ENCODE measurements at places on chromosomes 13 and 19.

- no peak for DNase-seq
Measured at GRCh38 chr13:27355894-27356293, 68.5 kb upstream of the GTF3A start.

- DNase-seq: no peak
Measured at GRCh38 chr13:77860507-77860981, 58.1 kb downstream of the EDNRB start.

- no peak for DNase-seq
Measured at GRCh38 chr13:62320129-62321108, 904.8 kb upstream of the PCDH20 start.

DNA sequence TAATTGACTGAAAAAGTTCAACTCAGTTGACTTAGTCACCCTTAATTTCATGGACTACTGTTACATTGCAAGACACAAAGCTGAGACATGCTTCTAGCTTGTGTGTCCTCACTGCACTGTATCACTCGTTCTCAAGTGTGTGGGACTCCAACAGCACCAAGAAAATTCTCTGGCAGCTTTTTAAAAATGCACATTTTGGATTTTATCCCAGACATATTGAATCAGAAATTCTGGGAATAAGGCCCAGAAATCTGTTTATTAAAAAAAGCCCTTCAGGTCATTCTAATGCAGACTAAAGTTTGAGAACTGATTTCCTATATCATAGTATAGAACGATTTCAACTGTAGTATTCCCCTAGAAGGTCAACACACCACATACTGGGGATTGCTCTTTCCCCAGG lies 1485.3 kb downstream of the PCDH9 start:
- DNase-seq: no peak

GRCh38 chr13:26529441-26529840 lies 28.0 kb upstream of the WASF3 start:
- peak; percentile 30 for DNase-seq

DNA sequence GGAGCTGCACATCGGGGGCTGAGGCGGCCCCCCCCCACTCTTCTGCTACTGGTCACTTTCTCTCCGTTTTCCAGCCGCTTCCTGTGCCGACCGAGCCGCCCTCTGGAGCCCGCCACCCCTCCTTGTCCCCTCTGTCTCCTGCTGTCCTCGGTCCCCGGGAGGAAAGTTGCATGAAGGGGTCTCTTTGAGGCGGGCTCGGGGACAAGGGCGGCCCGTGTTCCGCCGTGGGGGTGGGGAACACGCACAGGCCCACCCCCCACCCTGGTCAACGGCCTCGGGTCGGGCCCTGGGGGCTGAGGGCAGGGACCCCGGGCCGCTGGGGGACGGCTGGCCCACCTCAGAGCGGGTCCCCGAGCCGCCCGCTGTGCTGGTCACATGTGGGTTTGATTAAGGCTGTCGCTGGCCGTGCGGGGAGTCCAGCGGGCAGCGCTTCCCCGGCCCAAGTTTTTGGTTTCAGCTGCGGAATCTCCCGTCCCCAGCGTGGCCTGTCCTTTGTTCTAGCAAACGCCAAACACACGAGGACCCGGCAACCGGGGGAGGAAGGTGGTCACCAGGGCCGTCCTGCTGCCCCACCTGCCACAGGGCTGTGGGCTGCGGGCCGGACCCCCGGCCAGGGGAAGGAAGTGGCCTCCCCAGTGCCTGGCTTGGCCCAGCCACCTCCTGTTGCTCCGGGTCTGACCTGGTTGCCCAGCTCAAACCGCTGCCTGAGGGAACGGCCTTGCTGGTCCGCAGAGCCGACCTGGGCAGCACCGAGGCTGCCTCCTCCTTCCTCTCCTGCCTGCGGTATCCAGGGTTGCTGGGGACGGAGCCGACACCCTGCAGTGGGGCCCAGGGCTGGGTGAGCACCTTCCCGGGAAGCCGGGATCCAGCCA lies 1.9 kb downstream of the EFNA2 start:
- no peak for DNase-seq

GRCh38 chr19:37983916-37984315 lies 76.9 kb downstream of the SIPA1L3 start:
- no peak for DNase-seq

DNA sequence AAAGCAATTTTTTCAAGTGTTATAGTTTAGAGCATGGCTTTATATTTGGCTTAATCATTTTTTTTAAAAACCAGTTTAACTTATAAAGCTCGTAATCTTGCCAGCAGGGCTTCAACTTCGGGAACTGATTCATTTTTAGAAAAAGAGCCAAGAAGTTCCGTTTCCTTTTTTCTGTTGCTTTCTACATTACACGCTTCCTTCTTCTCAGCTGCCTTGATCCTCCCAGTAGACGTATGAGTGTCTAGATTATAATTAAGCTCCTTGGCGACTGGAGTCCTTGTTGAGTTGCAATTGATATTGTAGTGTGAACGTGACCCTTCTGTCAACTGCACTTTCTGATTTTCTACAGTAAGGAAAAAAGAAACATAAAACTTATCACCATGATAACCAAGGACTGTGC lies 497.2 kb downstream of the DIAPH3 start:
- no peak for DNase-seq

Data from NCI-H1048 (cell line).